ENCODE measurements at places on chromosomes 5 and 9.
A peak's percentile ranks its signal among the peaks of the same experiment; 100 is the strongest.

DNA sequence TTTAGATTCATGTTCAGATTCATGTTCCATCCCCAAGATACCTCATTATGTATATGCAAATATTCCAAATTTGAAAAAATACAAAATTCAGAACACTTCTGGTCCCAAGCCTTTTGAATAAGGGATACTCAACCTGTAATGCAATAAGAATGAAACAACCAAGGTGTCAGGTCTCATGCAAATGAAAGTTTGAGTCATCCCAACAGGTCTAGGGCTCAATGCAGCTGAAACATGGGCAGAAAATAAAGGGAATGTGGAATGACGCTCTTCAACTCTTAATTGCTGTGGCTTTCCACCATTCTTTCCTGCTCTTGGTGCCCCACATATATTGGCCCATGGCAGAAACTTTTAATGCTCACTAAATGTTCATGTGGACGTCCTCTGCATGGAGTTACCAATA, 107.3 kb upstream of the DAPK1 start:
- no peak for DNase-seq

DNA sequence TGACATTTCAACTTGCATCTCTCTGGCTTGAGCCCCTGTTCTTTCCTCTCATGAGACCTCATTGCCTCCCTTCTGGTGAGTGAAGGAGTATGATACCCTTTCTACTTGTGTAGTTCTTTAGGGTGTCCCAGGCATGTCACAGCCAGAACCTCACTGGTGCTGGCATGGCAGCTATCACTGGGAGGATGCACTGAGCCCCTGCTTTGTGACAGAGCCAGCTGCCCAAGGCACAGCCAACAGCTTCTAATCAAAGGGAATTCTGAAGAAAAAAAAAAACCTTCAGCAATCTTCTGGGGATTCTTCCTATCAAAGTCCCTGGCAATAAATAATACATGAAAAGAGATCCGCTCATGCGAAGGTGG, 652.6 kb upstream of the KLF4 start:
- DNase-seq = no peak

DNA sequence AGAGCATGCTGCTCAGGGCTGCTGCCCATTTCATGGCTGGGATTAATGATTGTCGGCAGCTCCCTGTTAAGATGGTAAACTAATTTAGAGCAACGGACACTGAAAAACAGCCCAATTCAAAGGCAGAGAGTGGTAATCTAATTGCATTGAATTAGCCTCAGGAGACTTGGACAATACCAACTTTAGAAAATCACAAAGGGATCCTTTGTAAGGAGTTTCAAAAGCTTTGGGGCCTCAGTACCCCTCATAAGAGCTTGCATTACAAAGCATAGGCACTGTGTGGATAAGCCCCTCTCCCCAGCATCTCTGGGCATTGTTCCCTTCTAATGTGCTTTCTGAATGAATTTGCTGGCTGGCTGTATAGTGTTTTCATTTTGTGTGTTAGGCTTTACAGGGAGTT, 6.7 kb downstream of the GLRA1 start:
- DNase-seq = no peak

DNA sequence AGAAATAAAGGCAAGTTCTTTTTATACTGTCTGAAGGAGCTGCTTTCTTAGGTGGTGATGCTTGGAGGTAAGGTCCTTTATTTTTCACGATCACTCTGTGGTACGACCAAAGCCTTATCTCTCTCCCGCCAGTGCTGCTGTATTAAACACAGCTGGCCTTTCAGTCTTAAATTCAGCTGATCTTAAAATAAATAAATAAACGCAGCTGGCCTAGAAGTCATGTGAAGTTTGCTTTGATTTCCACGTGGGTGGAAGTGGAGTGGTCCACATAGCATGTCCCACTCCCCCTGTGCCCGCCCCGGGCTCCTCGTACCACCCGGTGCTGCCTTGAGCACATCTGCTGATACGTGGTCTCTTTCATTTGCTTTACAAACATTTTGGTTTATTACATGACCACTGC, 260.4 kb downstream of the FANCC start:
- DNase-seq = peak; percentile 43

- no peak for DNase-seq
These were observed 1.1 kb downstream of the RELL2 start for GRCh38 chr5:141637767-141638419.

DNA sequence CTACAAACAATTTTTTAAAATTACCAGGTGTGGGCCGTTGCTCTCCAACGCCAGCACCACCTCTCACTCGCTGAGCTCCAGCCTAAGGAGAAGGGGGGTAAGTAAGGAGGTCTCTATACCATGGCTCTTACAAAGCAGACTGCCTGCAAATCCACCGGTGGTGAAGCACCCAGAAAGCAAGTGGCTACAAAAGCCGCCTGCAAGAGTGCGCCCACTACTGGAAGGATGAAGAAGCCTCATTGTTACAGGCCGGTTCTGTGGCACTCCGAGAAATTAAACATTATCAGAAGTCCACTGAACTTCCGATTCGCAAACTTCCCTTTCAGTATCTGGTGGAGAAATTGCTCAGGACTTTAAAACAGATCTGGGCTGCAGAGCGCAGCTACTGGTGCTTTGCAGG, 46.0 kb downstream of the CDO1 start:
- no peak for DNase-seq

DNA sequence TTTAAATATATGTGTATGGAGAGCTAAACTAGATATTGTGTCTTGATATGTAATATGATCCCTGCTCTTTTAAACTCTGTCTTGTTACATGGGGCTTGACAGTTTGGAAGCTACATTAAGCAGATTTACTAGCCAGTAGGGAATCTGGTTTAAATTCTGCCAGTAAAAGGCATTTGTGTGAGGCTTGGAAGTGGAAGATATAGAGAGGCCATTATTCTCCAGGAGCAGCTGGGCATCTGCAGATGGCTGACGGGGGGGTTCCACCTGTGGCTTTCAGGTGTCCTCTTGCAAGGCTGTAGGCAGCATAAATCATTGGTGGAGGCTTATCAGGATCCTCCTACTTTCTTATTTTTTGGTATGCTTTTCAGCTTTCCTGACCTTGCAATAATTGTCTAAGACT, 179.1 kb upstream of the FBXL7 start:
- no peak for DNase-seq

- DNase-seq = no peak
These were observed 23.1 kb downstream of the ADRB2 start for GRCh38 chr5:148849461-148849860.

DNA sequence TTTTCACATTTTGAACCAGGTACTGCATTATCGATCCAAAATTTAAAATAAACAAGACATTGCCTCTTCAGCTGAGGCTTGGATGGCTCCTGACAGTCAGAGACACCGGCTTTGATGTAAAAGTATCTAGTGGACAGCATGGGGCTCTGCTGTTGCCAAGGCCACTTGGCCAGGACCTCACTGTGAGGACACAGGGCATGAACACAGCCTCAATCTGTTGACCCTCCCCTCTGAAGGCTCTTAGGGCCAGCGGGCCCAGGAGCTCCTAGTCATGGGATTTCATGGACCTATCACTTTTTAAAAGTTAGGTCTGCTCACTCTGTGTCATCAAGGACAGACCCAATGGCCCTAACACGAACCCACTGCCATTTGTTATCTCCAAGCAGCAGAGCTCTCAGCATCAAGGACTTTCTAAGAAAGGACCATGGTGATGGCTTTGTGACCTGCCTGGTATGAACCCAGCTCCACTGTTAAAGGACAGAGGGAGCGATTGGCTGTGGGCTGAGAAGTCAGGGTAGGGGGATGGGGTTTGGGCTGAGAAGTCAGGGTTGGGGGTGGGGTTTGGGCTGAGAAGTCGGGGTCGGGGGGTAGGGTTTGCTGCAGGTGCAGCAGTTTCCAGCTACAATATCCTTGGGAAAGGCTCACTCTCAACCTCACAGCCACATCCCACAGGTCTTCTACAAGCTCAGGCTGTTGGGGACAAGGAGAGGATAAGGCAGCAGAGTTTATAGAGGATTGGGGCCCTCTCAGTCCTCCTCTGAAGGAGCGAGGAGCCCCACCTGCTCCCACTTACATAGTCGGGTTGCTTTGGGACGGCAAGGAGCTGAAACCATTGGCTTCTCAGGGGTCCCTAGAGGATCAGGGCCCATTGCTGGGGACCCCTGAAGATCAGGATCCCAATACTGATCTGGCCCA, 146.8 kb downstream of the BARX1 start:
- no peak for DNase-seq

- DNase-seq = no peak
These were observed 149.5 kb downstream of the C9orf50 start for GRCh38 chr9:129471201-129472019.
